ENCODE measurements at places on chromosomes 12 and 14.

- no peak for DNase-seq
Observed at GRCh38 chr12:52183544-52183910, 8.3 kb downstream of the KRT80 start.

DNA sequence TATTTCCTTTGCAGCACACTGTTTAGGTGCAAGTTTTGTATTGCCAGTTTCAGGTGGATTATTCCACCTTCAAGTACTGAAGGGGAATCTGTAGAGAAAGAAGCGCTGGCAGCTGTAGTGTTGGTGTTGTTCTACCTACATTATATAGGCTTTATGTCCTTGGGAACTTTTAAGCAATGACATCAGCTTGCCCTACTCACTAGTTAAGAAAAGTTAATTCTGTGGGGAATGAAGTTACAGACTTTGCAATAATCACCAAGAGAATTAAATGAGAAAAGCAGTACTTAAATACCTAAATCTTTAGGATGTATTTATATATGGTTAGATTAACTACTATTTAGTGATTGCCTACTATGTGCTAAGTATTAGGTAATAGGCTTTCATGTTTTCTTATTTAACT, at the start of gene OR4E1:
TSS of gene OR4E1 (minus strand) at position 101 of the 400 bp plus-strand sequence. CDS start 2,883 bp downstream, outside the sequence.
- DNase-seq = no peak

DNA sequence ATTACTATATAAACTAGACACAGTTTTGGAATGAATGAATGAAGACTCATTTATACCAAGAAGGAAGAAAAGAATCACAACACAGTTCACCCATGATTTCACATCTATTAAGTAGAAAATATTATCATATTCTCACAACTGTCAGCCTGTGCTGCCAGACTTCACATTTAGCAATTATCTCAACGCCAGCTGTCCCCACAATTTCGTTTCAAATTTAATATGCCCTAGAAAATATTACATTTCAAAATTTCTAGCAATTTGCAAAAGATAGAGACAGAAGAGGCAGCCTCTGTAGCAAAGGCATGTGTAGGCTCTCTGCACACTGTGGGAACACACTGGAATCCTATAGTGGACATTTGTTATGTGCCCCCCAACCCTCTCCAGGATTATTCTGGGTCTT, 83.6 kb downstream of the ANKS1B start:
- no peak for DNase-seq

GRCh38 chr12:119229837-119230236, 51.1 kb downstream of the HSPB8 start:
- DNase-seq = no peak

- DNase-seq = no peak
Observed at GRCh38 chr14:29236848-29237247, 470.3 kb downstream of the FOXG1 start.

Data from activated naive CD4-positive, alpha-beta T cell (primary cell).